Endodermal cell (in vitro differentiated cells): ENCODE measurements at places on chromosomes 1 and 21. TPM values are rescaled to one million over a fixed set of nuclear protein-coding genes. Genes with fewer than 3 reads are reported as not detected.

- DNase-seq: no peak
These were observed 284.8 kb downstream of the BACH1 start for GRCh38 chr21:29583424-29583924.

DNA sequence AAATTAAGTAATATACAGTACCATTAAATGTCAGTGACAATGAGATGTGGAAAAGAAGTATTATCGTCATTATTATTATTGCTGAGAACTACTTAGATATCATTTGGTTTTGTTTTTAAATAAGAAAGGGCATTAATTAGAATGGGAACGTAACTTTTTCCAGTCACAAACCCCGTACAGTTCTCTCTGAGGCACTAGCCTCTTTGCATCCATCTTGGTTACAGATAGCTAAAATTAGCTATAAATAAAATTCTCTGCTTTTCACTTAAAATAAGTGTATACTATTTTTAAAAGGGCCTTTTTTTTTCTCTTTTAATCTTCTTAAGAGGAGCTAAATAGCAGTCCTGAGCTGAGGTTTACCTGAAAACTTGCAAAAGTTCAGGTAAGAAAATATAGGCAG lies 7.6 kb downstream of the PTGS2 start:
- no peak for DNase-seq

DNA sequence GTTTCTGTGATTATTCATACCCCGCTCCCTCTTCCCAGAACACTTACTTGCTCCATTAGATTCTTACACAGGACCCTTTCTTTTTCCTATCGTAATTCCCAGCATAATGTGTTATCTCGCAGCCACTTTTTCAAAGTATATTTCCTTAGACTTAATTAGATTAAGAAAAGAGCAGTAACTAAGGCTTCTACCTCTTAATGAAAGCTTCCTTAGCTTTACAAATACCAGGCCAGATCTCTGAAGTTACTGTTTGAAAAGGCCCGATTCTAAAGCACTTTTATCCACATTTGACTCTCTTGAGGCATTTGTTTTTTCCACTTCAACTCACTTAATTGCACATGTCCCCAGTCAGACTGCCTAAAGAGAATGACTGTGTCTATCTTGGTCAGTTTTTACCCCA lies 1264.3 kb upstream of the ADGRL2 start:
- no peak for DNase-seq

DNA sequence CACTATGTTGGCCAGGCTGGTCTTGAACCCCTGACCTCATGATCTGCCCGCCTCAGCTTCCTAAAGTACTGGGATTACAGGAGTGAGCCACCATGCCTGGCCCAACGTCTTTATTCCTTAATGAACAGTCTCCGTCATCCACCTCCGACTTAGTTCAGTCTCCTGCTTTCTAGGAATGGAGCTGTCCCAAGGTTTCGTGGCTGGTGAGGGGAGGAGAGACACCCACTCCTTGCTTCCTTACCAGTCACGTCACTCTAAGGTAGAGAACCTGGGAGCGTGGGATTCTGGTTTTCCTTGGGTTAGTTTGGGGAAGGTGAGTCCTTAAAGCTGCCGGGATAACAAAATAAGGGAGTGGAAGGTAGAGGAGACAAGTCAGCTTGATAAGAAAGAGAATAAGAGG lies 55.0 kb upstream of the ATP2B4 start:
- DNase-seq: no peak

DNA sequence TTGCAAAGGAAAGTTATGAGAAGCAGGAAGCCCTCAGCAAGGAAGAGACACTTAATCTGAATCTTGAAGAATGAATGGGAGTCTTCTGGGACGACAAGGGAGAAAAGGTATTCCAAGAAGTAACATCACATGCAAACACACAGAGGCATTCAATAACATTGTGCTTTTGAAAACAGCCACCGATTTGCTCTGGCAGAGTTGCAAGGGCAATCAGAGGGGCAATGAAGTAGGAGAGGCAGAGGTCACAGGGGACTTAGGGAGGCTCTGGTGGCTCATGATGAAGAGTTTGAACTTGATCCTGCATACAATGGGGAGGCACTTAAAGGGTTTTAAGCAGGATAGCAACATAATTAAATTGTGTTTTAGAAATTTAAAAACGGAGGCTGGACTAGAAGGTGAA lies 107.7 kb downstream of the DDX20 start:
- DNase-seq: no peak

DNA sequence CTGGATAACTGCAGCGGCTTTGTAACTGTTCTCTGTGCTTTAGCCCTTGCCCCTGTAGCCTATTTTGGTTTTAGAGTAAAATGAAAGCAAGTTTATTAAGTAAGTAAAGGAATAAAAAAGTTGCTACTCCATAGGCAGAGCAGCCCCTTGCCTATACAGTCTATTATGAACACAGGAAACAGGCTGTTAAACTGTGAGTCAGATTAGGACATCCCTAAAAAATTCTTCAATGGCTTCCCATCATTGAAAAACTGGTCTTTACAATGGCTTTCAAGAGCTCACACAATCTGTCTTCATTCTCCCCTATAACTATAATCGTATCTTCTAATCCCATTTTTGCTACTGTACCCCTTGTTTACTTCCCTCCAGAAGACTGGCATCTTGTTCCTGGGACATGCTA lies 43.0 kb downstream of the ATG4C start:
- DNase-seq: no peak

GRCh38 chr21:42040411-42041180 lies 30.4 kb upstream of the ZBTB21 start:
- DNase-seq: no peak

DNA sequence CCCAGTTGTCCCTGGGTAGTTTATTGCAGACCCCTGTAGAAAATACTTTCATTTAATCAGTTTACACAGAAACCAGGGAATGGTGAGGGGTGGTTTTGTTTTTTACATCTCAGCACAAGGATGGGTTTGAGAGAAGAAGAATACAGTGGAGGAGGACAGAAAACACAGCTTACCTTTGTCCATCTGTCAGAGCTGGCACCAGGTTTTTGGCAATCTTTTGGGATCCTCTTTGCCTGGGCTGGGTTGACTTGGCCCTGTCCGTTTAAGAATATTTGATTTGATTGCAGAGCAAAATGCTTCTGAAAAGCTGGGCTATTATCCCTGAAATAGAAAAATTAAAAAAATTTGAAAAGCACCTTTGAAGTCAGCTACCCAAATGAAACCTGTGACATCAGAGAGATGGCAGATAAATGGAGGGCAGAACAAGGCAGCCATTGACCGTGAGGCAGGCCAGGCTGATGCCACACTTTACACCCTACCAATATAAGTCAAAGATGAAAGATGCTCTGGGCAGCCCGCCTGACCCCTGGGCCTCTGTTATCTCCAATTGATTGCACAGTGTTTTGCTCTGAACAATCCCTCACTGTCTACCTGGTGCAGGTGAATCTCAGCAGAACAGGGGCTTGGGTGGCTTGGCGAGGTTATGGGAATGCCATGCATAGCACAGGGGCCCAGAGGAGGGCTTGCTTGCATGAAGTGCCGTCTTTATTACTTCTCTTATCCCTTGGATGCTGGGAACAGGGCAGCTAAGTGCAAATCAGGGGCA lies 218.8 kb downstream of the LMX1A start:
- DNase-seq: no peak

DNA sequence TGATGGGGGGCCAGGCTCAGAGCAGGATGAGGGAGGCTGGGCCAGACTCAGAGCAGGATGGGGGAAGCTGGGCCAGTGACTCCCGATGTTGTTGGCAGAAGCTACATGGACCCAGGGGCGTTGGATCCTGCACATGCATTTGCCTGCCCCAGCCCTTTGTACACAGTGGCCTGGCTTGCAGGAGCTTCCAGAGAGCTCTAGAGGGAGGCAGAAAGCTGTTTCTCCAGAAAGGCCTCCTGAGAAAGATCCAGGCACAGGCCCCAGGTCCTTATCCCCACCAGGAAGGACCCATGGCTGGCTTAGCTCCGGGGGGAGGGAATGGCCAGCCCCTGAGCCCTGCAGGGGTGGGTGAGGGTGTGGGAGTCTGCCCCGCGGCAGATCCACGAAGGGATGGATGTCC lies 106.6 kb upstream of the ACTRT2 start:
- DNase-seq: no peak

DNA sequence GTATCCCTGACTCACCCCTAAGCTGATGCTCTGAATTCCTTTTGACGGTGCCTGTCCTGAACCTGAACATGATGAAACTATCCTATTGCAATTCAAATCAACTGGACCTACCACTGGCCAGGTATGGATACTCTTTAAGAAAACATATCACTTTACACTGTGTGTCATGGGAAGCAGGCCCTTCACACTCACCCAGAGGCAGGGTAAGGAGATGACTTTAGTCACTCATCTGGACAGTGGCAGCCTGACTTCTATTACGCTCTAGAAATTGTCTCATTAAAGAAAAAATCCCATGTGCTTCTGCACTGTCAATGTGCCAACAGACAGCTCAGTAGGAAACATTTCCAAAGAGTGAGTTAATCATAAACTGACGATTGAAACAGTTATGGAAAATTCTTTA lies 94.3 kb downstream of the VAV3 start:
- no peak for DNase-seq

GRCh38 chr1:66777831-66778230 lies 23.2 kb downstream of the INSL5 start:
- no peak for DNase-seq

The SMCP gene
- not detected in 2 replicates for total RNA-seq
